ENCODE measurements at places on chromosomes 16 and 17. TPM values are rescaled to one million over a fixed set of nuclear protein-coding genes. Genes with fewer than 3 reads are reported as not detected.

DNA sequence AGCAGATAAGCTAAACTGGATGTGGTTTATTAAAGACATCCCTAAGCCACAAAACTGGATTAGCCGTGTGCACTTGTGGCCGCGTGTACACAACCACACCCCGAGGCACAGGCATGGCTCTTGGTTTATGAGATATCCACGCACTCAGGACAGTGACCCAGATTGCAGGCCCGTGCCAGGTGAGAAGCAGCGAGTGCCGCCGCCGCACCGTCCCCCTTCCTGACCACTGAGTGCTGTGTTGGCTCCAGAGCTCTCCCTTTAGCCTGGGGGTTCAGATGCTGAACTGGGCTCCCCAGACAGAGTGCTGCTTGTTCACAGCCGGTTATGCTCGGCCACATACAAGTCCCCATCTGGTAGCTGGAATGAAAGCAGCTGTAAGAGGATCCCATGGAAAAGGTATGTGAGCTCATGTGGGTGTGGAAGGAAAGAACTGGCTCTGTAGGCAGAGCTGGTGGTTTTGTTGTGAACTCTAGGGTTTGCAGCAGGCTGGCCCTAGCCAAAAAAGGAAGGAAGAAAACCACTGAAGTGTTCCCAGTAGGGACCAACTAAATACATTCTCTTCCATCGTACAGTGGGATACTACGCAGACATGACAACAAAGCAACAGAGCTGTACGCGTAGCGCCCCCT, 29.5 kb downstream of the KNOP1 start:
- DNase-seq: no peak

Gene CA10
- total RNA-seq: 5.0 TPM

Gene SEPTIN12
- not detected for total RNA-seq

GRCh38 chr16:57133886-57134285, 41.5 kb downstream of the CPNE2 start:
- no peak for DNase-seq

- DNase-seq: no peak
Observed at GRCh38 chr17:6526362-6527152, 29.8 kb downstream of the PITPNM3 start.

GRCh38 chr17:38605841-38606645, at the start of gene SRCIN1:
TSS of gene SRCIN1 (minus strand) at chr17:38605952. CDS start at chr17:38605705, 247 bp downstream.
- DNase-seq: peak; percentile 40

Gene CES1
- total RNA-seq: 1.9 TPM

- DNase-seq: no peak
Observed at GRCh38 chr16:66517586-66518263, 32.2 kb downstream of the TK2 start.

Gene MIS12
- 18.2 TPM for total RNA-seq

Gene MYLK3
- total RNA-seq: 0.78 TPM

Gene PLEKHG4
- 2.3 TPM for total RNA-seq

DNA sequence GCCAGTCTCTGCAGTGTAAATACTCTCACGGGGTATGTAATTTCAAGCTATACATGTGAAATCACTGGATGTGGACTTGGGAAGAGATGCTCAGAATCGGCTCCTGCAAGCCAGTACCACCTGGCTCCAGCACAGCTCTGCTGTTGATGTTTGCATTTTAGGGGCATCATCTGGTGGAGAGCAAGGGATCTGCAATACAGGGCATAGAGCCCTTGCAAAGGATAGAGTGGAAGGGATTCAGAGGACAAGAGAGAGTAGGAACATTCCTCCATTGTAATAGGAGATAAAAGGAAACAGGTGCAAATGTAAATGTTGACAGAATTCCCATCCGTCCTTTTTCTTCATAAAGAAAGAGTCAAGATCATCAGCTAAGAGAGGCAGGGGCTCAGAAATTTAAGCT, 184.1 kb downstream of the PMP22 start:
- DNase-seq: no peak

GRCh38 chr16:65372171-65372570, 250.3 kb upstream of the CDH11 start:
- no peak for DNase-seq

DNA sequence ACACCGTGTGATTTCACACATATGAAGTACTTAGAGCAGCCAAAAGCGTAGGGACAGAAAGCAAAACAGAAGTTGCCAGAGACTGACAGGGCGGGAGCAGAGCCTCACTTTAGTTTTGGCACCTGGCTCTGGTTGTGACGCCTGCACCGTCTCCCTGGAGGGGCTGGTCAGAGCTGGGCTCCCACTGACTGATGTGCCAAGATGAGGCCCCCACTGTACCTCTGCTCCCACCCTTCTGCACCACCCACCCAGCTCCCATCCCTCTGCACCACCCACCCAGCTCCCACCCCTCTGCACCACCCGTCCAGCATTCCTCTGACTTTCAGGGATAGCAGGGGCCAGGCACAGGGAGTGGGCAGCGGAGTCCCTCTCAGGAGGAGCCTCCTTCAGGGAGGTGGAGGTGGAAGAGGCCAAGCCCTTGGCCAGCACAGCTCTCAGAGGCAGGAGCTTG, 3.2 kb upstream of the PRSS21 start:
- no peak for DNase-seq

Gene CHMP1A
- 66.4 TPM for total RNA-seq

GRCh38 chr17:69819316-69820087, 255.5 kb upstream of the KCNJ16 start:
- no peak for DNase-seq

DNA sequence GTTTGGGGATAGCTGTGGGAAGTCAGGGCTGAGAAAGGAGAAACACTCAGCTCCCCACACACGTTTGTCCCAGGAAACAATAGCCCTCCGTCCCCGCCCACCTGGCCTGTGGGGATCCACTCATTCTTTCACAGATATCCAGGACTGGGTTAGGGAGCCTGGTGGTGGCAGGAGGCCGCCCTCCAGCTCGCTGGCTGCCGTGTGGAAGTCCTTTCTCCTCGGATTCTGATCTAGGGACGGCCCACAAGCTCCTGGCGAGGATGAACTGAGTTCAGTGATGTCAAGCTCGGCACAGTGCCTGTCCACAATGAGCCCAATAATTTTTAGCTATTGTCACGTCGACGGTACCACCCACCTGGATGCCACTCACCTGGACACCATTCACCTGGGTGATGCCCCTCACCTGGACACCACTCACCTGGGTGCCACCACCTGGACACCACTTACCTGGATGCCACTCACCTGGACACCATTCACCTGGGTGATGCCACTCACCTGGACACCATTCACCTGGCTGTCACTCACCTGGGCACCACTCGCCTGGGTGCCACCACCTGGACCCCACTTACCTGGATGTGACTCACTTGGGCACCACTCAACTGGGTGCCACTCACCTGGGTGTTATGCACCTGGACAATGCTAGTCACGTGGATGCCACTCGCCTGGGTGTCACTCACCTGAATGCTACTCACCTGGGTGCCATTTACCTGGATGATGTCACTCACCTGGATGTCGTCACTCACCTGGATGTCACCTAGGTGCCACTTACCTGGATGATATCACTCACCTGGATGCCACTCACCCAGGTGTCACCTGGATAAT, 172.5 kb upstream of the FOXF1 start:
- no peak for DNase-seq

Gene HSPB9
- total RNA-seq: not detected

- no peak for DNase-seq
Observed at GRCh38 chr16:87747626-87748414, 18.0 kb downstream of the KLHDC4 start.

- peak; percentile 66 for DNase-seq
Observed at GRCh38 chr17:4858068-4858881, 25.1 kb downstream of the MINK1 start.

DNA sequence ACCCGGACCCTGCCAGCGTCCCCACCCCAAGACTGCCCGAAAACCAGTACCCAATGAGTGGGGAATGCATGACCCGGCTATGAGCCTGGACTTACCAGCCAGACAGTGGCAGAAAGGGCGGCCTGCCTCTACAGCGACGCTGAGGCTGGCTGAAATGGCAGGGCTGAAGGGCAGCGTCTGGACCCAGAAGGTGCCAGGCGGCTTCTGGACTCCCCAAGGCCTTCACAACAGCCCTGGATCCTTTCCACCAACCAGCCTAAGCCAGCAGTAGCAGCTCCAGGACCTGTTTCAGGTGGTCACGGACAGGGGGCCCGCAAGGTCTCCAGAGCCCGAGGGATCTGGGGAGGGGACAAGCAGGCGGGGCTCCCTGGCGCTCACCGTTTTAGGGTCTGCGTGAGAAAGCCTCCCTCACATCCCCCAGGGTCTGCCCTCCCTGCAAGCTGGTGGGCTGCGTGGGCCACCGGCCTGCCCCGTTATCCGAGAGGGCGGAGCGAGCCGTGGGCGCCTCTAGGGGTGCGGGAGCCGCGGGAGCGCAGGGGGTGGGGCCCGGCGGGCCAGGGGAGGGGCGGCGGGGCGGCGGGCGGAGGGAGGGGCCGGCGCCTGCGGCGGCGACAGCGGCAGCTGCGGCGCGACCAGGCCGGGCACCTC, at the start of gene RIPOR1:
TSS of gene RIPOR1 (plus strand) at position 608 of the 648 bp plus-strand sequence. CDS start 9,618 bp downstream, outside the sequence.
- peak; percentile 54 for DNase-seq

Gene FLCN
- 29.3 TPM for total RNA-seq

GRCh38 chr17:80647746-80648145, 103.1 kb downstream of the RPTOR start:
- no peak for DNase-seq

- DNase-seq: peak; percentile 19
Observed at GRCh38 chr17:37570527-37571093, 38.6 kb downstream of the SYNRG start.

Gene TOP2A
- 24.0 TPM for total RNA-seq

DNA sequence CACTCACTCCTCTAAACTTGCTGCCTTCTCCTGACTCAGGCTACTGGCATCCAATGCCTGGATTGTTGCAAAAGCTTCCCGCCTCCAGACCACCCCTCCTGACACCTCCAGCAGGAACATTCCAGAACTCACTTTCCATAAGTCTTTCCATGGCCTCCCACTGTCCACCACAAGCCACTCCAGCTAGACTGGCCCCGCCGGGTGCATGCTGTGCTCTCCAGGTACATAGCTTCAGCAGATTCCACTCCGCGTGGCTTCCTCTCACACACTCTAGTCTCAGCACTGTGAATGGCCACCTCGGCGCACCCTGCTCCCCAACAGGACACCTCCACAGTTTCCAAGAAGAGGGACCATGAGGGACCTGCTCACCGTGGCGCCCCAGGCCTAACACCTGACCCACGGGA, 25.9 kb upstream of the FAAP100 start:
- DNase-seq: no peak

Gene ERAL1
- total RNA-seq: 21.8 TPM

- no peak for DNase-seq
Observed at GRCh38 chr16:9625122-9625521, 533.7 kb downstream of the HAPSTR1 start.

DNA sequence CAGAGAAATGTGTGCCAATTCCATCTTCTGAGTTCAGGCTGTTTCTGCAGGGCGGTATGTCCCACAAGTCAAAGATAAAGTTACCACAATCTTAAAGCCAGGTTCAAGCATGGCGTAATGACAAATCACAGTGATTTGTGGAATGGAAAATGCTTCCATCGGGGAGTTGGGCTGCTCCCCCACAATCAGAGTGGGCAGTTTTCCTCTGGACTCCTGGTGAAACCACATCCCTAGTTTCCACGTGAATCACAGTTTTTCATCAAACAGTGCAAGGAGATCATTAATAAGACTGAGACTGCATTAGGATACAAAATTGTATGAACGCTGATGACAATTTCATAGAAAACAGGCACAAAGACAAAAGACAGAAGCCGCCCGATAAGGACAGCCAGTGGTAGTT, 3.6 kb downstream of the LITAF start:
- no peak for DNase-seq

- no peak for DNase-seq
Observed at GRCh38 chr16:85175724-85176233, 63.5 kb upstream of the CIBAR2 start.

Gene MYH1
- total RNA-seq: not detected

Gene HEATR9
- not detected for total RNA-seq

GRCh38 chr16:31187808-31188189, 7.9 kb downstream of the FUS start:
- DNase-seq: no peak

DNA sequence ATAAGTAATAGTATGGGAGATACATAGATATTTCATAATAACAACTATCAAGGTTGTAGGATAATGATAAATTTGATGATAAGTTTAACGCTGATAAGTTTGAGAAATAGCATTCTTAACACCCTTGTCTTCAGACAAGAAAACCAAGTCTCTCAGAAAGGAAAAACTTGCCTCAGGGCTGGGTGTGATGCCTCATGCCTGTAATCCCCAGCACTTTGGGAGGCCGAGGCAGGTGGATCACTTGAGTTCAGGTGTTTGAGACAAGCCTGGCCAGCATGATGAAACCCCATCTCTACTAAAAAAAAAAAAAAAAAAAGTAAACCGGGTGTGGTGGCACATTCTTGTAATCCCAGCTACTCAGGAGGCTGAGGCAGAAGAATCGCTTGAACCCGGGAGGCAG, 90.7 kb downstream of the SHISA9 start:
- no peak for DNase-seq

DNA sequence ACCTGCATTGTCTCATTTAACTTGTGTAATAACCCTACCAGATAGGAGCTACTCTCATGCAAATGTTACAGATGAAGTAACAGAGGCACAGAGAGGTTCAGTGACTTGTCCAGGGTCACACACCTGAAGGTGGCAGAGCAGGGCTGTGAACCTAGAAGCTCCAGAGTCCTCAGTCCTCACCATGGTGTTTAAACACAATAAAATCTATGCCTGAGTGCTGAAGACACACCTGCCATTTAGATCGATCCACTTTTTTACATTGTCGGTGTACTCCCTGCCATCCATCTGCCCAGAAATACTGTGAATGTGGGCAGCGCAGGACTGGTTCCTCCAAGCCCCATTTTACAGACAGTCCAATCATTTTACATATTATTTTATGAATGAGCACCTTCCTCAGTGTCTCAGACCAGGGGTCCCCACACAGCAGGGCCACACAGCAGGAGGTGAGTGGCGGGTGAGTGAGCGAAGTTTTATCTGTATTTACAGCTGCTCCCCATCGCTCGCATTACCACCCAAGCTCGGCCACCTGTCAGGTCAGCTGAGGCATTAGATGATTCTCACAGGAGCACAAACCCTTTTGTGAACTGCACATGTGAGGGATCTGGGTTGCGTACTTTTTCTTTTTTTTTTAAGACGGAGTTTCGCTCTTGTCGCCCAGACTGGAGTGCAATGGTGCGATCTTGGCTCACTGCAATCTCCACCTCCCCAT, 5.6 kb downstream of the IL4R start:
- no peak for DNase-seq

Gene CCDC78
- total RNA-seq: 4.2 TPM

GRCh38 chr17:32009262-32009542, 2.0 kb downstream of the LRRC37B start:
- no peak for DNase-seq

GRCh38 chr17:75074532-75074931, 13.2 kb upstream of the SLC16A5 start:
- no peak for DNase-seq
